Glomerular endothelial cell (primary cell): ENCODE measurements at places on chromosomes 5 and 9. TPM values are rescaled to one million over a fixed set of nuclear protein-coding genes. Genes with fewer than 3 reads are reported as not detected.

PFN3 gene
- total RNA-seq = not detected in 2 replicates

F12 gene
- total RNA-seq = 0.53 and 4.3 TPM in 2 replicates

SLC25A2 gene
- total RNA-seq = 0.76 TPM in 1 of 2 replicates, not detected in the other

IFNA2 gene
- total RNA-seq = not detected in 2 replicates

CMYA5 gene
- under 0.01 and 0.06 TPM in 2 replicates for total RNA-seq

GABRP gene
- 0.29 and 0.41 TPM in 2 replicates for total RNA-seq

COQ4 gene
- 50.3 and 56.0 TPM in 2 replicates for total RNA-seq

PPP2R2B gene
- 0.12 and 0.19 TPM in 2 replicates for total RNA-seq

LIX1 gene
- total RNA-seq = not detected in 2 replicates

PAPPA gene
- 7.4 and 13.1 TPM in 2 replicates for total RNA-seq

IFNA13 gene
- total RNA-seq = not detected in 2 replicates

CDC20B gene
- 0.23 TPM in 1 of 2 replicates, not detected in the other for total RNA-seq

PCDHGA12 gene
- 10.5 and 23.0 TPM in 2 replicates for total RNA-seq

GLRA1 gene
- total RNA-seq = not detected in 2 replicates
